ENCODE measurements at places on chromosomes 11 and 22. TPM values are rescaled to one million over a fixed set of nuclear protein-coding genes. Genes with fewer than 3 reads are reported as not detected.

Gene TRPM5
- total RNA-seq: not detected

- no peak for DNase-seq
These were observed 186.5 kb downstream of the SBF2 start for GRCh38 chr11:10107497-10107896.

DNA sequence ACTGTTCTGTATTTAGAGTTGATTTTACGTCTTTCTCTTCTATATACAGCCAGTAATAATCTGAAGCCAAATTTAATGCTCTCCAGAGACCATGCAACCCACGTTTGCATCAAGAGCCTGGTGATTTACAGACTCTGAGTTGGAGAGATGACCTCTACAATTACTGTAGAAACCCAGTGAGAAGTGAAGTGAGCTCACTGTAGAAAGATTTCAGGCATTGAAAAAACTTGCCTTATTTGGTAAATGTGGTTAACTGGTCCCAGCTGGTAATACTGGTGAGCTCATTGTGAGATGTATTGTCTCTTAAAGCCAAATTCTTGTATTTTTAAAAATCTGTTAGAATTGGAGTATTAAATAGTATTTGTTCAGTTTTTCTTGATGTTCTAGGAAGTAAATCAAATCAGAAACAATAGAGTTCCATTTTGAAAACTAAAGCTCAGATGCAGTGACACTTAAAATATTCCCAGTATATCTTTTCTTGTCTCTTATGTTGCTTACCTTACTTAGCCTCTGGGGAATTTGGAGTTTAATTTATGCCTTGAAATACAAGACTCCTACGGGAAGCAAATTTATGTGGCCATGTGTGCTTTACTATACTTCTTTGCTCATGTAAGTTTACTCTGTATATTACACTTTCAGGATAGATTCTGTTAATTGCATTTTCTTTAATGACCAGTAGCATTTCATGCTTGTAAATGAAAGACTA, 189.9 kb downstream of the ARHGAP42 start:
- DNase-seq: no peak

Gene NELL1
- total RNA-seq: not detected

Gene INS
- not detected for total RNA-seq

GRCh38 chr11:7486781-7487140, 1.5 kb downstream of the OLFML1 start:
- DNase-seq: no peak

DNA sequence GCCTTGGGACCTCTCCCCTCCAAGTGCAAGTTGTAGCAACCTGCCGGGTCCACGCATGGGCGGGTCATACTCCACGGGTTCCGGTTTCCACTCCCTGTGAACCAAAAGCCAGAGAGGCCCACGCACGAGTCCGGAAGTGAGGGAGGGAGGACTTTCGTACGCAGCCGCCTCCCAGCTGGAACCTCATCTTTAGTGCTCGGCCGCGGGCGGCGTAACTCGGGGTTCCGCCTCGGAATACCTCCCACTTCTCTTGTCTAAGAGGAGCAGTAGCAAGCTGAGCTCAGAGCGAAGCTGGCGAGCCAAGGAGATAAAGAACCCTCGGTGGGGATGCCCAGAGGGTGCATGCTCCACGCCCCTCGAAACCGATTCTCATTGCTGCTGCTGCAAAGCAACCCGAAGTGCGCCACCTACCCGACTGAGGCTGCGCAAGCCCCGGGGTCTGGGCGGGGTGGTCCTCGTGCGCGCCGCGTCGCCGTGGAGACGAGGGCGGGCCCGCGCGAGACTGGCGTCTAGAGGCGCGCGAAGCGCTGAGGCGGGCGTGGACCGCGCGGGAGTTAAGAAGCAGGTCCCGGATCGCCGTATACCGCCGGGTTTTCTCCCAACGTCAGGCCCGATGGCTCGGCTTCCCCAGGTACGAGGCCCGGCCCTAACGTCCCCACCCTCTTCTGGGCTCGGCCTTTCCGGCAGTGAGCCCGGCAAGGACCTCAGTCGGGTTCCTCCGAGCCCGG, at the start of gene SFI1:
SFI1 (plus strand) TSS at position 530 of the 728 bp plus-strand sequence. CDS start 11,749 bp downstream, outside the sequence.
- peak; percentile 98 for DNase-seq

Gene HBG1
- total RNA-seq: not detected

All from spleen (tissue), 13 donors.